ENCODE measurements at places on chromosomes 16 and 17.
A peak's percentile ranks its signal among the peaks of the same experiment; 100 is the strongest.

- no peak for DNase-seq
Measured at GRCh38 chr17:42049834-42050392, 488 bp downstream of the C17orf113 start.

GRCh38 chr16:66539623-66540469 is 10.1 kb downstream of the TK2 start:
- DNase-seq = no peak

- no peak for DNase-seq
Measured at GRCh38 chr16:88789594-88789993, 4.6 kb upstream of the PIEZO1 start.

- peak; percentile 98 for DNase-seq
Measured at GRCh38 chr16:16021988-16022682, 72.7 kb downstream of the ABCC1 start.

- DNase-seq = no peak
Measured at GRCh38 chr17:21452377-21453143, 76.4 kb downstream of the KCNJ12 start.

DNA sequence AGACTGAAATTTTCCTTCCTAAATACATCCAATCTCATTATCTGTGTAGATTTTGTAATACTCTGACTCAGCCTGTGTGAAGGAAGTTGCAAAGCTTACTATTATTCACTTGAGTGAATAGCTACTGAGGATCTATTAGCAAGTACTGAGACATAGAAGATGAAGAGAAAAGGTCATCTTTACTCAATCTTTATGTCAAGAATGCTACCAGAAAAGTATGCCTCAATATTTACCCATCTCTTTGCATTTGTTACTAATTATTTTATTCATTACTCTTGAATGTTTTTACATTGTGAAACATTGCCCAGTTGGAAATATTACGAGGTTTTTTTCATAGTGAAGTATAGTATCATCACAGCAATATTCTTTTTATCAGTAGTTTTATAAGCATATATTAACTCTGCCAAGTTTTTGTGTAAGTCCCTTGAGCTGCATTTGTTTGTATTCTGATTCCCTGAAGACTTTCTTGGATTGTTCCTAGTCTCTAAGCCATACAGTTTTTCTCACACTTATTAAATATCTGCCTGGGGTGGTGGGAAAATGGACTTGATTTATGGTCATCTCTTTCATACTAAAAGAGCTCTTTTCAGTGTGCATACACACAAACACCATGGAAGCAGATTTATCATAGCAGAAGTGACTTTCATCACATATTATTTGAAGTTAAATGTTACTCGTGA is 110.4 kb downstream of the MRTFB start:
- DNase-seq = peak; percentile 75

DNA sequence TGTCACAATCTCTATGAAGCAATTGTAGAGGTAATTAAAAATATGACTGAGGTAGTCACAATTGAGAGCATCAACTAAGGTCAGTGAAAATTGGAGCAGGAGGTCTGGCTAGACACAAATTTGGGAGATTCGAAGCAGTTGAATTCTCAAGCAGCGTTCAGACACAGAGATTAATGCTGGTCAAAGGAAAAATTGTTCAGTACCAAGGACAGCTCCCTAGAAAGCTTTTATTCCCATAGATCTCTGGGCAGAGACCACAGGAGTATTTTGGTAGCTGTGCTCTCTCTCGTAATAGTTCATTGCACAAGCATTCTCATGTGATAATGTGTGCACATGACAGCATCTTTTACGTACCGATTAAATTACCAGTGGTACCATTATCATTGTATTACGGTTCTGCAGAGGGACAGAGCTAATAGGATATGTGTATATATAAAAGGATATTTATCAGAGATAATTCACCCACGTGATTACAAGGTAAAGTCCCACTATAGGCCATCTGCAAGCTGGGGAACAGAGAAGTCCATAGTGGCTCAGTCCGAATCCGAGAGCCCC is 387.5 kb upstream of the HSBP1 start:
- DNase-seq = no peak

Data from A549 (cell line).